ENCODE measurements at places on chromosomes 4 and X.

- no peak for DNase-seq
These were observed at the start of gene STBD1 for GRCh38 chr4:76305971-76306881. Gene STBD1 (plus strand): TSS chr4:76306733. CDS start chr4:76306770, 37 bp downstream.

DNA sequence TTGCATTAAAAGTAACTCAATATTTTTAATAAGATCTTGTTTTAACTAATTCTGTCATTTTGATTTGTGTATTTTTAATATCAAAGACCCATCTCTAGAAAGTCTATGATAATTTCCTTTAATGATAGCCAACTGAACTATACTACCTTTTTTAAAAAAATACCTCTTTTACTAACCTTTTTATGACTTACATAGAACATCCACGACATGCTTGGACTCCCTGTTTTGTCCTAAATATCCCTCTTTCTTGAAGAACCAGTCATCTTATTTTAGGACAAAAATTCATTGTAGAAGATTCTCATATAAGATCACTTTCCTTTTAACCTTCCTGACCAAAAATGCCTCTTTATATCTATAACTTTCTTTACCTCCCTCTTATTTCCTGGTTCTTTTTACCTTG is 76.8 kb upstream of the GC start:
- no peak for DNase-seq

DNA sequence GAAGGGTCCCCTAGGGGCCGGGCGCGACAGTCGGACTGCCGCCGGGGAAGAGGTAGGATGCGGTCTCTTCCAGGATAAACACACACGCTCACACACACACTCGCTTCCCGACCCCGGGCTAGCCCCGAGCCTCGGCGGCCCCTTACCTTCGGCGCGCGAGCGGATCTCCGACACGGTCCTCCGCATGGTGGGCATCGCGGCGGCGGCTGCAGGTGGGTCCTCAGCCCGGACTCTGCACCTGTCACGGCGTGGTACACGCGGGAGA is 294 bp downstream of the ATP8A1 start:
- DNase-seq: no peak

DNA sequence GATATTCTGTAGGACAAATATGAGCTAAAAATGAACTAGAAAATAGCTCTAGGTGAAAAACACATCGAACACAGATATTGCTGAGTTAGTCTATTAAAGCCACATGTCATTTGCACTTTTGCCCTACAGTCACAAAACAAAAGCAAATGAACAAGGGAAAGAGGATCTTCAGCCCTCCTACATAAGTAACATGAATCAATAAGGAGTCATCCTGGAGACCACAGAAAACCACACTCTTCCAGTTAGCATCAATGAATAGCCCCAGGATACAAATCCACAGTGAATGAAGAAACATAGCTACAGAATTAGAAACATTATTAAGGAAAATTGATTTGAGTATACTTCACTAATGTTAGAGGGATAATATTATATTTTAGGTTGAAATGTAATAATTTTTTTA is 311.4 kb downstream of the MAPK10 start:
- no peak for DNase-seq

DNA sequence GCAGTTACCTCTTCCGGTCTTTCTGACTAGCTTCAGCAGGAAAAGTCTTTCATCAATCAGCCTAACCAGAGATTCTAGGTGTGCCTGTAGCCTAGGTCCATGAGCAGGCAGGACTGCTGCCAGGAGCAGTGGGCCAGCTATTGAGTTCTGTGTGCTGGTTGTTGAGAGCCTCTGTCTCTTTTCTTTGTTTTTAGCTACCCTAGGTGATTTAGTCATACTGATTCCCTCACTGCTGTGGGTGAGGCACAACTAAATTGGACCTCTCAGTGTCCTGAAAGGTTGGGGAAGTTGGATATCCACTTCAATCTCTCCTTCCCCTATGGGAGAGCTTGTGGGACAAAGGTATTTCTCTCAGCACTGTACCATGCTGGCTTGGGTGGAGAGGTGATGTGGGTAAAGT is 354.9 kb downstream of the GPAT3 start:
- no peak for DNase-seq

DNA sequence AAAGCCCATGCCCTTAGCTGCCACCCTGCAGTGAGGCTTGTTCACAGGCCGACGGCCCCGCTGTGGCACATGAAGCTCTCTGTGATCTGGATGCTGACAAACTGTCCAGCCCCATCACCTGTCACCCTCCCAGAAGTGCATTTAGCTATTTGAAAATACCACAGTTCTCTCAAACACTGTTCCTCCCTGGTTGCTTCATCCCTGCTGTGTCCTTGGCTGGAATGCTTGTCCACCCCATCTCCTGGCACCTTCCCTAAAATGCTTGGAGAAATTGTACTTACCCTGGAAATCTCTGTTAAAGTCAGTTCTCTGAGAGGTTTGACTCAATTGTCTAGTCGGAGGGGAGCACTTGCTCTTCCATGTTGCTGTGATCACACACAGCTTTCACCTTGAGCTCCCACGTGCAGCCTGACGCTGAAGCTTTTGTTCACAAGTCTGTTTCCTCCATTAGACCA is 10.1 kb downstream of the SYNPO2 start:
- no peak for DNase-seq
